ENCODE measurements at places on chromosomes 7 and 10. TPM values are rescaled to one million over a fixed set of nuclear protein-coding genes. Genes with fewer than 3 reads are reported as not detected.
A peak's percentile ranks its signal among the peaks of the same experiment; 100 is the strongest.

DNA sequence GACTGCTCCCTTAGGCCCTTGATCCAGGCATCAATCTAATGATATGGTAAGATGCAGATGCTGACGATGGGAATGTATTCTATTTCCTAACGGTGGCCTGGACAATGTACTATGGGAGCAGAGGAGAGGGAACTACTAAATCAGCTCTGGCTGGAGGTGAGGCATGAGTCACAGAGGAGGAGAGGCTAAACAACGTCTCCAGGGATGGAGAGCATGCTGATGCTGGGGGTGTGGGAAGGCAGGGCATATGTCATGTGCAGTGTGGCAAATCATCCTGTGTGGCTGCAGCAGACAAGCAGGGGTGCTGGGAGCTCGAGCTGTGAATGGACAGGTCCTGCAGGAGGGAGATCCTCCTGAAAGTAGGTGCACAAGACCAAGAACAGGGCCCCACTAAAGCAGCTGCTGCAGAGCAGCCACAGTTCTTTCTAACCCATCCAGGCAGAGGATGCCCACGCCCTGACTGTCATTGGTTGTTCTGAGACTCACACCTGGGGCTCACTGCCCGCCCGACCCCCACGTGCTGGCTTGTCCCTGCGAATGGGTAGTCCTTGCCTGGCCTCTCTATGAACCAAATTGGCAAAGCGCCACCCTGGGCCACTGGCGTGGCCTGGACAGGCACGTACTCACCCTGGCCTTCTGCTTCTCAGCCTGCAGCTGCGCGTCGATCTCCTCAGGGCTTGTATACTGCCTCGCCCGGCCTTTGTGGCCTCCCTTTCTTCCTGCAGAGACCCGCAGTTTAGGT lies 4.0 kb downstream of the PDAP1 start:
- no peaks in the 10 kb centered on the region for H3K27me3 ChIP-seq
- H3K4me3 ChIP-seq = no peak overlapping the region
- no peak overlapping the region for H3K27ac ChIP-seq
- H3K36me3 ChIP-seq = peaks cover 32% of the 10 kb centered on the region

- no peak for DNase-seq
- H3K4me3 ChIP-seq = no peak overlapping the region
- H3K27me3 ChIP-seq = no peaks in the 10 kb centered on the region
- H3K4me1 ChIP-seq = peaks cover 15% of the 10 kb centered on the region
- H3K27ac ChIP-seq = no peak overlapping the region
Observed at GRCh38 chr7:33841031-33841430, 64.3 kb upstream of the BMPER start.

DNA sequence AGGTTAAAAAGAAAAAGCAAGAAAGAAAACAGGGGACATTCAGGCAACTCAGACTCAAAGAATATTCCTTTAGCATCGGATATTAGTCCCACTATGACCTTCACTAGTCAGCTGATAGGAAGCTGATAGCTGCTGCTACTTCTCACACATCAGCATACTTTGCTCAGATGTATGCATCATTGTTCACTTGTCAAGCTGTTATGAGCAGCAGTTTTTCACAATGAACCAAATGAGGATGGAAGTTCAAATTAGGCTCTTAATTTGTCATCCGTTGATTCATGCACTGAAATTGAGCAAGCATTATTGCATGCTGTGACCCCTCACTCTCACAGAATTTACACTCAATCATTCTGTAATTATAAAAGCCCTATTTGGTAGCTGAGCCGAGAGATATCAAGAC lies 257.7 kb downstream of the SNX13 start:
- no peaks in the 10 kb centered on the region for H3K27me3 ChIP-seq
- H3K27ac ChIP-seq = peak overlapping the region; percentile 82
- no peak overlapping the region for H3K4me3 ChIP-seq

- H3K27ac ChIP-seq = no peak overlapping the region
- no peak overlapping the region for H3K4me3 ChIP-seq
- H3K36me3 ChIP-seq = no peaks in the 10 kb centered on the region
- no peak for DNase-seq
- peaks cover 11% of the 10 kb centered on the region for H3K27me3 ChIP-seq
Observed at GRCh38 chr7:95245828-95246500, 78.4 kb downstream of the PON1 start.

- no peaks in the 10 kb centered on the region for H3K36me3 ChIP-seq
- no peak for DNase-seq
- no peaks in the 10 kb centered on the region for H3K27me3 ChIP-seq
- no peak overlapping the region for H3K4me3 ChIP-seq
Observed at GRCh38 chr7:140242057-140243031, 65.6 kb upstream of the KDM7A start.

DNA sequence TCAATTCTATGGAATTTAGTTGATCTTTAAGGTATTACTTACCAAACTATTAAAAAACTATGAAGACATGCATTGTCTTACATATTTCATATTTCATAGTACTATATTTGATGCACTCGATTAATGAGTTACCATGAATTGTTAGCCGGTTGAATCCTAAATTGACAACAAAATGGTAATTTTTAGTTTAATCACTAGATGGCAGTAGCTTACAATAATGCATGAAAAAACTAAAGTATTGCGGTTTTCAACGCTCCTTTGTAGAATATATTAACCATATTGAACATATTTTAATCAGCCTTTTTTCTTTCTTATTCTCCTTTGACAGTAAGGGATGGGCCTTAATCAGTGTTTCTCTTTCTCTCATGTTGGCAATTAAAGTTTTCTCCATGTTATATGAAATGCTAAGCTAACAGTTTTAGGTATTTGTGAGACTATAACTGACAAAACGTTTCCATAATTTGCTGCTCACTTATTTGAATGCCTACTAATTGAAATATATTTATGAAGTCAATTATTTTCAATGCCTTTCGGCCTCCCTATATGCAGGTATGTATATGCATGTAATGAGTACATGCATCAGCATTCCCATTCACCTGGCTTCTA lies 48.5 kb upstream of the ARL4A start:
- no peak overlapping the region for H3K27ac ChIP-seq
- H3K27me3 ChIP-seq = no peaks in the 10 kb centered on the region
- no peak overlapping the region for H3K4me3 ChIP-seq
- H3K36me3 ChIP-seq = no peaks in the 10 kb centered on the region
- peak; percentile 60 for DNase-seq

- H3K4me3 ChIP-seq = no peak overlapping the region
- H3K27me3 ChIP-seq = no peaks in the 10 kb centered on the region
- H3K4me1 ChIP-seq = no peaks in the 10 kb centered on the region
- no peak overlapping the region for H3K27ac ChIP-seq
Observed at GRCh38 chr7:116843378-116843777, 19.0 kb upstream of the CAPZA2 start.

Gene EEPD1
- total RNA-seq = 5.2 TPM

- DNase-seq = peak; percentile 86
- no peaks in the 10 kb centered on the region for H3K36me3 ChIP-seq
Observed at GRCh38 chr10:93165367-93165766, 91.7 kb downstream of the CYP26A1 start.

DNA sequence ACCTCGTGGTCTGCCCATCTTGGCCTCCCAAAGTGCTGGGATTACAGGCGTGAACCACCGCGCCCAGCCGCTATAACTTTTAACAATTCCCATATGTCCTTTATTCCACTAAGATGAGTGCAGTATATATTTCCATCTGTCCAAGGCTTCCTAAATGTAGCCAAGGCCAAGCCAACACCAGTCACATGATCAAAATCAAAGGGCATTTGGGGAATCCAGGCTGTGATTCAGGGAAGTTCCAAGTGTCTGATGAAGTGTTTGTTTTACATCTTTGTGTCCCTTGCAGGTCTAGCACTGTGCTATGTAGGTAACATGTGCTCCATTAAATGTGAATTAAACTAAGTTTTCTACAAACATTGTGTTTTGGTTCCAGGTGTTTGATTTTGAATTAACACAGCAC lies 20.8 kb downstream of the AKR1E2 start:
- no peak for DNase-seq
- H3K4me1 ChIP-seq = peaks cover 19% of the 10 kb centered on the region
- no peak overlapping the region for H3K27ac ChIP-seq
- no peaks in the 10 kb centered on the region for H3K36me3 ChIP-seq

- H3K4me1 ChIP-seq = peaks cover 4% of the 10 kb centered on the region
- H3K27me3 ChIP-seq = peaks cover 50% of the 10 kb centered on the region
- no peak for DNase-seq
- H3K27ac ChIP-seq = no peak overlapping the region
Observed at GRCh38 chr10:114920459-114920858, 17.5 kb upstream of the TRUB1 start.

DNA sequence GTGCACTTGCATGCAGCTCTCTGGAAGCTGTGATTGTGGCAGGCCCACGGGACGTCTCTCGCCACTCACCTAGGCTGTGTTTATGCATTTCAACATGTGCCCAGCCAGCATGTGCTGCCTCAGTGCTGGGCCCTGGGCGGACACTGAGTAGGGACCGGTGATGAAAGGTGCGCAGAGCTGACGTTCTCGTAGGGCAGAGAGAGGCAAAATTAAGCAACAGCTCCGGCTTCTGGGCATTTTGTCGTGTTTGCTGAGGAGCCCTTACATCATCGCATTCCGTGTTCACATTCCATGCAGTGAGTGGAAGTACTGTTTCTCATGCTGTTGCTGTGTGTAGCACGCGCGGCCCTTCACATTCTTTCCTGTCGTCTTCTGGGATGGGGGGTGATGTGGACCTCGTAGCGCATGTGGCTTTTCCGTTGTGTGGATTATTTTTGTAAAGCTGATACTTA lies 50.5 kb downstream of the PRF1 start:
- no peak overlapping the region for H3K4me3 ChIP-seq
- no peaks in the 10 kb centered on the region for H3K36me3 ChIP-seq
- no peaks in the 10 kb centered on the region for H3K27me3 ChIP-seq
- no peaks in the 10 kb centered on the region for H3K4me1 ChIP-seq
- H3K27ac ChIP-seq = no peak overlapping the region

Gene CDK1
- total RNA-seq = 33.5 TPM

GRCh38 chr7:70694434-70694970 lies 437.4 kb upstream of the GALNT17 start:
- H3K4me1 ChIP-seq = no peaks in the 10 kb centered on the region
- H3K27me3 ChIP-seq = no peaks in the 10 kb centered on the region
- H3K36me3 ChIP-seq = no peaks in the 10 kb centered on the region
- peak; percentile 72 for DNase-seq

GRCh38 chr7:8800986-8801385 lies 367.6 kb downstream of the NXPH1 start:
- H3K4me3 ChIP-seq = no peak overlapping the region
- no peaks in the 10 kb centered on the region for H3K4me1 ChIP-seq
- no peaks in the 10 kb centered on the region for H3K36me3 ChIP-seq
- no peaks in the 10 kb centered on the region for H3K27me3 ChIP-seq
- no peak for DNase-seq

DNA sequence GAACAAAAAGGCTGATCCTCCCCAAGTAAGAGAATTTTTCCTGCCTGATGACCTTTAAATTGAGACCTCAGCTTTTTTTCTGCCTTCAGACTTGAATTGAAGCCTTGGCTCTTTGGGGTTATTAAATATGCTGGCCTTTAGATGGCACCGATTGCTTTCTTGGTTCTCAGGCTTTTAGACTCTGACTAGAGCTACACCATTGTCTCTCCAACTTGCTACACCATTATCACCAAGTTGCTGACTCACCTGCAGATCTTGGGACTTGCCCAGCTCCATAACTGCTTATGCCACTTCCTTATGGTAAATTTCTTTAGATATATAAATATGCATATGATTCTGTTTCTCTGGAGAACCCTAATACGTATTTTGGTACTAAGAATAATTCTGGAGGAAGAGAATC lies 3.1 kb upstream of the ABCA13 start:
- no peaks in the 10 kb centered on the region for H3K4me1 ChIP-seq
- no peak overlapping the region for H3K4me3 ChIP-seq
- H3K27me3 ChIP-seq = peaks cover 10% of the 10 kb centered on the region
- no peak overlapping the region for H3K27ac ChIP-seq

DNA sequence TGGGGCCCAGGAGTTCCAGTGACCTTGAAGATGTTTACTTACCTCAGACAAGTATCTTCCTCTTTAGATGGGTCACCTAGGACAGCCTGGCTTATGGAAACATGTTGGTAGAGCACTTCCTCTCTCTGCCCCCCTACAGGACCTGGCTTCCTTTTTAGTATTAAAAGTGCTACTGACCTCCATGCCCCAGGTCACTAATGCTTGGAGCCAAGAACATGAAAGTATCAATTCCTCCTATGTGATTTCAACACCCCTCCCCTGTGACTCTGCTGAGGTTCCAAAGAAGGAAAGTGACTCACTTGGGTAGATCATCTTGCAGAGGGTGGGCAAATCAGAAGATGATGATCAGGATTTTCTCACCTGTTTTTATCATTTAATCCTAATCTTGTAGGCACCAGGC lies 125.3 kb upstream of the CCDC6 start:
- H3K4me1 ChIP-seq = no peaks in the 10 kb centered on the region
- H3K27me3 ChIP-seq = no peaks in the 10 kb centered on the region
- DNase-seq = peak; percentile 17
- H3K27ac ChIP-seq = no peak overlapping the region
- H3K4me3 ChIP-seq = no peak overlapping the region

- no peaks in the 10 kb centered on the region for H3K36me3 ChIP-seq
- no peaks in the 10 kb centered on the region for H3K4me1 ChIP-seq
- DNase-seq = no peak
- H3K27me3 ChIP-seq = peaks cover 15% of the 10 kb centered on the region
- H3K4me3 ChIP-seq = no peak overlapping the region
Observed at GRCh38 chr10:133523631-133524203, 3.4 kb upstream of the CYP2E1 start.

Gene SEC23IP
- total RNA-seq = 19.3 TPM

DNA sequence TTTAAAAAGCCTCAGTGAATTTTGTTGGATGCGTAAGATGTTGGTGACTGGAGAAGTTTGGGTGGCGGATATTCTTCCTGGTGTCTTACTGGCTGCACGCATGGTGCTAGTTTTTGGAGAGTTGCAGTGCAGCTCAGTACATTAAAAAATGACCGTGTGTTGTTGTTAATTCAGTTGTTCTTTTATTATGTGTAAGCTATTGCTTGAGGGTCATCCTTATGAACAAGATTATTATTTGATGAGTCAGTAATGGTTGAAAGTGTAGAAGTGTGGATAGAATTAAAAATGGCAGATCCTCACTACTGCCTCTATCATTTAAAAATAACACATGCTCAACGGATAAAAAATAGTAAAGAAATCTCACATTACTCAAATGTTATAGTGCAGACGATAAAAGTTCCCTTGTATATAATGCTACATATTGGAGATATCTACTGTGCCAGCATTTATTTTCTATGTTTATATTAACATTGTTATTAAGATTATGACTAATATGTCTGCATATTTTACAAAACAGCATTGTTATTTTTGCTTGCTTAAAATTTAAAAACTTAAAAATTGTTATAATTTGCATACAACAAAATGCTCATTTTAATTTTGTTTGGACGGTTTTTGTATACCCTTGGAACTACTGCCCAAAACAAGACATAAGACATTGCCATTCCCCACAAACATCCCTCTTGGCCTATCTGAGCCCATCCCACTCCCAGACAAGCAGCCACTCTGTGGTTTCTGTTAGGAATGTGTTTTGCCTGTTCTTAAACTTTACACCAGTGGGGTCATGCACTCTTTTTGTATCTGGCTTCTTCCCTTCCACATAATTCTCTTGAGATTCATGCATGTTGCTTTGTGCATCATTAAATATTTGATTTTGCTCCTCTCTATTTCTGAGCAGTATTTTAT lies 142.0 kb downstream of the DOCK1 start:
- no peak overlapping the region for H3K27ac ChIP-seq
- H3K4me1 ChIP-seq = peaks cover 16% of the 10 kb centered on the region
- H3K4me3 ChIP-seq = no peak overlapping the region
- peaks cover 15% of the 10 kb centered on the region for H3K36me3 ChIP-seq
- no peak for DNase-seq

Data from GM23248 (cell line).